Stimulated activated CD4-positive, alpha-beta T cell treated with anti-CD3 and anti-CD28 coated beads, TNF-alpha, amount 100 ng/mL, for 4 hours (primary cell): ENCODE measurements at places on chromosomes 16 and 17.

- no peak for DNase-seq
Observed at GRCh38 chr16:85422632-85423550, 190.2 kb upstream of the GSE1 start.

DNA sequence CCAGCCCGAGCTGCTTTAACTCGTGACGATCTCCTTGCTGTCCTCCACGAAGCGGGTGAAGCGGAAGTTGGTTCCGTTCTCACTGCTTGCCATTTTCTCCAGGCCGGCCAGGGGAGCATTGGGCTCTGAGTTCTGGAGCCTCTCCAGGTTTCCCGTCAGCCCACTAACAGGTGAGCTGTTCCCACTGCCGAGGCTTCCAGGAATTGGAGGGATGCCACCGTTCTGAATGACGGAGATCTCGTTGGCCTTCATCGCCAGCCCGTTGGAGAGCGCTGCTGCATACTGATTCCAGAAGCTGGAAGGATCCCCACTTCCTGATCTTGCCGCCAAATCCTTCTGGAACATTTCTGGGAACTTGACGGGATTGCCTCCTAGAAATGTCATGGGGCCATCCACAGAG, 14.0 kb downstream of the SALL1 start:
- DNase-seq, result no peak

DNA sequence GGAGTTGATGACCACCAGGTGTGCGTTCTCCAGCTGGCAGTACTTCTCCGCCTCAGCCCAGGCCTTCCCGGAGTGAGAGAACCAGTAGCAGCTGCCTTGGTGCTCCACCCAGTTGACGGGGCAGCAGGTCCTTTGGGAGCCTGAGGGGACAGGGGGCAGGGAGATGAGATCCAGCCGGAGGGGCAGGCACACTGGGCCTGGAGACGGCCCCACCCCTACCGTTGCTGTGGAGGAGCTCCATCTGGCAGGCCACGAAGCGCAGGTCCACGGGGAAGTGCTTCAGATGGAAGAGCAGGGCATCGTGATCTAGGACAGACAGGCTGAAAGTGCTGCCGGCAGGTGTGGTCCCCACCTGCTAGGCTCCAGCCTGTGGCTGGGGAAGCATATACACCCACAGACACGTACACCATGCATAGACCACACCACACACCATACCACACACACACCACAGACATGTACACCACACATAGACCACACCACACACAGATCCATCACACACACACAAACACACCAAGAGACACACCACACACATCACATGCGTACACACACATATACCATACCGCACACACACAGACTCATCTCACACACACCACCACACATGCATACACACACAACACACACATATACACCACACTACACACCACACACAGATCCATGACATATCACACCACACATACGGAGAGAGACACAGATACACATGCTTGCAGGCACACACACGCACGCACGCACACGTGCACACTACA, 7.4 kb downstream of the ASGR2 start:
- no peak for DNase-seq

DNA sequence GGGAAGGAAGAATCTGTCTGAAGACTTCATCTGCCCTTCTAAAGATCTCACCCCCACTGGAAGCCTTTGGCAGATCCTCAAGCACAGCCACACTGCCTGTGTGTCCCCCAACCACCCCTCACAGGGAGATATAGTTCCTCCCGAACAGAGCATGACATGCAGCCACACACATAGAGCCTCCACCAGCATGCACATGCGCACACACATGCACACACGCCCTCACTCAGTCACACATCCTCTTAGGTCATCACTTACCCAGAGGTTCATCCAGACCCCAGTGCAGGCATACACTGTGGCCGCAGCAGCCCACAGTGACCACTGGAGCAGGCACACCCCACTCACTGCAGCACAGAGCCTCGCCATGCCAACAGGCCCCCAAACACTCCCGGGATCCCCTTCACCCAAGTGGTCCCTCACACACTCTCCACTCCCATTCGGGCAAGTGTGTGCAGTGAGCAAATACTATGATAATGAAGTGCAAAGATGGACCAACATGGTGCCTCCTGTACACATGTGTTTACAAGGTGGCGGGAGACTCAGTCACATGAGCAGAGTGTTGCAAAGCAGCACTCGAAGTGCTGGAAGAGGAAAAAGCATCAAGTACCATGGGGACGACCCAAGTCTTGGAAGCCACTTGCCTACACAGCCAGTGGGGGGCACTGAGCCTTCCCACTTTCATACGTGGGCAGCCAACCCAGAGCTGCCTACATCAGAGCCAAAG, 17.0 kb upstream of the SP6 start:
- DNase-seq, result no peak

DNA sequence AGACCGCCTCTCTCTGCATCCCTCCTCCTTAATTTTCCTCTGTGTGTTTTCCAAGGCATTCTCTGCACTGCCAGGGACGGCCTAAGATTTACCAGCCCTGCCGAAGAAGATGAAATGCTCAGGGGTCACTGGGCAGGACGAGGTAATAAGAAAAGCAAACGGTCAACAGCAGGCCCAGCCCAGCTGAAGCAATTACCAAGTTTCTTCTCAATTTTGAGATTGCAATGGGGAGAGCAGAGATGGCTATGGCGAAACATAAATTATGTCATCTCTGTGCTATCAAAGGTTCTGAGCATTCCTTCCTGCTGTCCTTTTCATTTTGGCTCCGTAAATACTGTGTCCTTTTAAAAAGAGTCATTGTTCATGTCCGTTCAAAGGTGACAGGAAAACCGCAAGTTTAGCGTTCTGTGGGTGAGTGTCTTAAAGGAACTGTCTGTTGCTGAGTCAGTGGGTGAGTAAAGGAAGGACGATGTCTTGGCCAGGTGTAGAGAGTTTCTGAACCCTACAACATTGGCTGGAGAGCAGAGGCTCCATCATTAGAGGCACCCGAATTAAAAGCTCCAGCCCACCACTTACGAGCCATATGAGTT, 753.9 kb upstream of the EEF2KMT start:
- DNase-seq, result no peak

GRCh38 chr17:71519285-71519684, 601.5 kb upstream of the SOX9 start:
- DNase-seq, result no peak

- no peak for DNase-seq
Observed at GRCh38 chr16:83247767-83248372, 559.9 kb upstream of the HSBP1 start.

- DNase-seq, result no peak
Observed at GRCh38 chr17:77315010-77315409, 174.2 kb downstream of the SEC14L1 start.

DNA sequence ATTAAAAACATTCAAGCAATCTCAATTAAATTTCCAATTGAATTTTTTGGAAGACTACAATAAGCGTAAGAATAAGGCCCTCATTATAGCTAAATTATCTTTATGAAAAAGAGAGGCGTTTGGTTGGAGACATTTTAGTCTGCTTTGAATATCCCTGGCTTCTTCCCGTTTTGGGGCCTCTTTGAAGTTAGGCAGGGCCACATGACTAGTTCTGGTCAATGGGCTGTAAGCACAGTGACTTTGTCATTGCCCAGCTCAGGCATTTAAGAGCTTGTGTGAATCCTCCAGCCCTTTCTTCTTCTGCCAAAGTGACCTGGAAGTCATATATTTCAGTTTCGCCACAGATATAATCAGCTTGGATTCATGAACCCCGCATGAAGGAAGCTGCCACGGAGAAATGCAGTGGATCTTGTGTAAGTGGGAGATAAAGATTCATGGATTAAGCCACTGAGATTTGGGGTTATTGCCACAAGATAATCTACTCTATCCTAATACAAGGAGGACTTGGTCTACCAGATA, 21.7 kb upstream of the UBTF start:
- DNase-seq, result no peak

- DNase-seq, result no peak
Observed at GRCh38 chr17:81043725-81044427, 8.9 kb downstream of the BAIAP2 start.

GRCh38 chr16:55439101-55439690, 39.8 kb upstream of the MMP2 start:
- no peak for DNase-seq

- no peak for DNase-seq
Observed at GRCh38 chr16:10745841-10746240, 2.2 kb downstream of the NUBP1 start.

DNA sequence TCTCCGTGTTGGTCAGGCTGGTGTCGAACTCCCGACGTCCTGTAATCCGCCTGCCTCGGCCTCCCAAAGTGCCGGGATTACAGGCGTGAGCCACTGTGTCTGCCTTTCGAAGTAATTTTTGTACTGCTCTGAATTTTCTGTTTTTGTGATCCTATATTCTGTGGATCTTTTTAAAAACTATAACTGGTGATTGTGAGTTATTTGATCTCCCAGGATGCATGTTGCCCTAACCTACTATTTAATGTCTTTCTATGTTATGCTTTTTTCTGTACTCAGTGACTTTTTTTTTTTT, 2.5 kb downstream of the RSPRY1 start:
- no peak for DNase-seq

DNA sequence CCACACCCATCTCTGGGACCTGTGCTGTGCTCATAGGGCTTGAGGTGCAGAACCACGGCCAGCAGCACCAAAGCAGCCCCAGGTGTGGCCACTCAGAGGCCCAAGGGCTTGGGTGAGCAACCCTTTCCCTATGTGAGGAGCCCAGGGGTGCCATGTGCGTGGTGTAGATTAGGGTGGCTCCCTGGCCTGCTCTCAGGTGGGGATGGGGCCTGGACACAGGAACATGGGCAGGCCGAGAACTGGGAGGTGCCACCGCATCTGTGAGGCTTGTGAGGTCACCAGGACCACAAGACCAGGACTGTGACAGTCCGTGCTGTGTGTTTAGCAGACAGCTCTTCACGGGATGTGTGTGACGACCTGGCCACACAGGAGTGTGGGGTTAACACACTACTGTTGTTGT, 103.5 kb upstream of the ZNF750 start:
- no peak for DNase-seq

GRCh38 chr17:17088541-17089525, 46.6 kb downstream of the MPRIP start:
- no peak for DNase-seq

- DNase-seq, result no peak
Observed at GRCh38 chr17:3008336-3009288, 54.8 kb downstream of the OR1D5 start.

DNA sequence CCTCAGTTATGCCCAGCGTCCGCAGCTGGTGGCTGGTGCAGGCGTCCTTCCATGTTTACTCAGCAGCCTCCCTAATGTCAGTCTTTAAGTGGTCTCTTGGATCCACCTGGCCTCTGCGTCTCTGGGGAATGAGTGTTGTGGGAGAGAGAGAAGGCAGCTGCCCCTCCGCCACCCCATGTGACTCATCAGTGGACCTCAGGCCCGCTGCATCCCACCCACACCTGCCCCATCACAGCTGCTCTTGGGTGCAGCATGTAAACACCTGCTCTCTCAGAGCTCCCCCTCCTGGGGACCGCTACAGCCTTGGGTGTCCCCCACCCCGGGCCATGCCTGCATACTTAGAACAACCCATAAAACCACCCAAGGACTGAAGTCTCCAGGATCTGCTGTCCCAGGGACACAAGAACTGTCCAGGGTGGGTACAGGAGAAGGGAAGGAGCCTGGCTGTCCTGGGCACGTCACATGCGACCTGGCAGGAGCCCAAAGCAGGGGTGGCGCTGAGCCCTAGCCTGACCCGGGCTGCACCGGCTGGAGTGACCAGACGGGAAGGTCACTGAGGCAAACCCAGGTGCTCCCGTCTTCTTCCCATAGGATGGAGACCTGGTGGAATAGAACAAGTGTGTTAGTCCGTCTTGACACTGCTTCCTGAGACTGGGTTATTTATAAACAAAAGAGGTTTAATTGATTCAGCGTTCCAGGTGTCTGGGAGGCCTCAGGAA, 4.2 kb downstream of the C16orf90 start:
- no peak for DNase-seq

DNA sequence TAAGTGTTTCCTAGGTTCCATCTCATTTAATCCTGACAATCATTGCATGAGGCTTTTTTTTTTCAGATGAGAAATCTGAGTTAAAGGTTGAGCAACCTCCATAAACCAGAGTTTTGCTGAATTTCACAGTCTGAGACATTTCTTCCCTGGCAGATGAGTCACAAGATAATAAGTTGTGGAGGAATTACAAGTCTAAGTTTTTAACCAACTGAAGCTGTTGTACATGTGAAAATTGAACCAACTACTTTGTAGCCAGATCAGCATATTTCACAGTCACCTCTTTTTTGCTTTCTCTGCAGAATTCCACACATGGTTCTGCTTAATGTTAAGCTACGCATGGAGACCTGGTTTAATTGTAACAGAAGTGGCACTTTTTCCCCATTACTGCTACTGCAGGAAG, 765.6 kb downstream of the CDH11 start:
- DNase-seq, result no peak

DNA sequence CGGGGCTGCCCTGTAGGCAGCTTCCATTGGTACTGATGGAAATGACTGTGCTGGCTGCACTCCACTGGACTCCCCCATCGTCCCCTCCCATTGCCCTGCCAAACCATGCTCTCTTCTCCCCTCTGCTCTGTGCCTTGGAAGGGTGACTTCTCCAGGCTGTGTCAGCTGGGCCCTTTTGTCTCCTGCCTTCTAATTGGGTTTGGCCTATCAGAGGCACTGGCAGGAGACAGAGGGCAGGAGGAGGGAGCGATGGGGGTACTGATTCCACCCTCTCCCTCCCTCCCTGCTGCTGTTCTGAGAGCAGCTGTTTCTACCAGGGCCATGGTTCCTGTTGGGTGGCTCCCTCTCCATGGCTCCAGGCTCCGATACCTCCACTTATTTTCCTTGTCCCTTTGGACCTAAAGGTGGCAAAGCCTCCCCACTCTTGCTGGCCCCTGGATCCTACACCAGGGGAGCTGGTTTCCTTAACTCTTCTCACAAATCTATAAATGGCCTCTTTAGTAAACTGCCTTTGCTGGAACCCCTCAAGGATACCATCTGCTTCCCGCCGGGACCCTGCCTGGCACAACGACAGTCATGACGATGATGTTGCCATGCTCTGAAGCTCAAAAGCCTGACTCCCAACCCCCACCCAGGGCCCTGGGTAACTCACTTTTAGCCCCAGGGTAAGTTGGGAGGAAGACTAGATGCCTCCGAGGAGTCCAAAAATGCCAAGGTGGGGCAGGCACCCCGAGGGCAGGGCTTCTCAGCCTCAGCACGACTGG, 123.8 kb upstream of the RPL38 start:
- no peak for DNase-seq

DNA sequence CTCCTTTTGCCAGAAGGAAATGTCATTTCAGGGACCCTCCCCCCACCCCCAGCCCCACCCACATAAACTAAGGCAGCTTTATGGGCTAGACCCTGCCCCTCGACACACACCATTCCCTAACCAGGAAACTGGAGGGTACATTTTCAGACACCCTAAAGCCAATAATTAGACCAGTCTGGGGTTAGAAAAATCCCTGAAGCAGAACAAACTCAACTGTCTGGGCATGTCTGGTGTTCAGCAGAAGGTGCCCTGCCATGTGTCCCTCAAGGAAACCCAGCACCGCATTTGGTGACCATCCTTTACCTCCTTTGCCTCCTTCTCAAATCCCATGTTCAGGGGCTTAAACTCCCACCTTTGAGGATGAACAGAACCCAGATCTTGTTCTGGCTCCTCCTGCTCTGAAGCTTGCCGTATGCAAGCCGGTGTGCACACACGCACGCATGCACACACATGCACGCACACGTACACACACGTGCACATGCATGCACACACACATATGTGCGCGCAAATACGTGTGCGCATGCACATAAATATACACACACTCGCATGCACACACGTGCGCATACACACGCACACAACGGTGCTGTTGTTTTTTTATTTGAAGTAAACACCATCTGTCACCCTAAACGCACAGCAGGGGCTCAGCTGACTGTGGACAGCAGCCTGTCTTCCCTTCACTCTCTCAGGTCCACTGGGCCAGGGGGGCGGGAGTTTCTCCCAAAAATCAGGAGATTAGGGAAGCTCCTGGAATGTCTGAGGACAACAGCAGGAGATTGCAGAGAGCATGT, 156.8 kb upstream of the TNRC6C start:
- no peak for DNase-seq
